CD4-positive, CD25-positive, alpha-beta regulatory T cell (primary cell): ENCODE measurements at places on chromosomes 5 and 9. TPM values are rescaled to one million over a fixed set of nuclear protein-coding genes. Genes with fewer than 3 reads are reported as not detected.

RASGEF1C gene
- not detected for total RNA-seq

ADGRV1 gene
- 0.52 TPM for total RNA-seq

TSSK1B gene
- total RNA-seq: not detected

ARL14EPL gene
- total RNA-seq: not detected

MLLT3 gene
- 63.2 TPM for total RNA-seq

ADRA1B gene
- total RNA-seq: not detected

PCDHGA3 gene
- not detected for total RNA-seq

ROPN1L gene
- 3.0 TPM for total RNA-seq

ISL1 gene
- total RNA-seq: not detected

ATG10 gene
- total RNA-seq: 7.5 TPM

CCDC69 gene
- 104 TPM for total RNA-seq

IFNA2 gene
- total RNA-seq: not detected

CCDC192 gene
- total RNA-seq: not detected

ADAM19 gene
- total RNA-seq: 113 TPM

SPEF2 gene
- total RNA-seq: 0.86 TPM

ZNG1C gene
- 24.0 TPM for total RNA-seq

IGFBPL1 gene
- not detected for total RNA-seq

TUT7 gene
- 75.4 TPM for total RNA-seq

AK8 gene
- total RNA-seq: not detected

FOXD4 gene
- total RNA-seq: 0.32 TPM

SKIC3 gene
- total RNA-seq: 67.1 TPM

TNFSF15 gene
- not detected for total RNA-seq

ADAMTS13 gene
- 0.47 TPM for total RNA-seq

ENTREP1 gene
- total RNA-seq: not detected
